ENCODE measurements at places on chromosomes 7 and 10.

DNA sequence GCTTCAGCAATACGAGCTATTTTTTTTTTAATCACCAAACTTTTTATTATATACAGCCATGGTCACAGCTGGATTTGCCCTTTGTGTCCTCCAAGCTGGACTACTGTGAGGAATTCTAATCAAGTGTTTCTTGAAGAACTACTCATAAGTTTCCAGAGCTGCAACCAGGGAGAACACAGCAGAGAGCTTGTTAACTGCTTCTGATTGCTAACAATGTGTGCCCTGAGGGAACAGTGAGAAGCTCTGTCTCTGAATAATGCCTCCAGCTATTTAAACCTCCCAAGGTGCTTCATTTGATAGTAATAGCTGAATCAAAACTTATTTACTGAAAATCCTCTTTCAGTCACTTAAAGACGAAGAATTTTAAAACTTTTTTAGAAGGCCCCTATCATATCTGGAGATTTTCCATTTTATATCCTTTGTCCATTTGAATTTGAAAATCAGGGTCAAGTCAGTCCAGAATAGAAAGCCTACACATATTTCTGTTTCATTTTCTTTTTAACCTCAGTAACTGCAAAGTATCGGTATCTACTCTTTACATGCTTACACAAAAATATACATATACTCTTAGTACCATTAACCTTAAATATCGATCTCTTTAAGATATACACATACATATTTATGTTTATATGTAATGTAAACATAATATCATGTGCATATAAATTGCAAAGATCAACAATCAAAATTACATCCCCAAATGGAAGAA, 1024.2 kb downstream of the GRM8 start:
- DNase-seq, result no peak

DNA sequence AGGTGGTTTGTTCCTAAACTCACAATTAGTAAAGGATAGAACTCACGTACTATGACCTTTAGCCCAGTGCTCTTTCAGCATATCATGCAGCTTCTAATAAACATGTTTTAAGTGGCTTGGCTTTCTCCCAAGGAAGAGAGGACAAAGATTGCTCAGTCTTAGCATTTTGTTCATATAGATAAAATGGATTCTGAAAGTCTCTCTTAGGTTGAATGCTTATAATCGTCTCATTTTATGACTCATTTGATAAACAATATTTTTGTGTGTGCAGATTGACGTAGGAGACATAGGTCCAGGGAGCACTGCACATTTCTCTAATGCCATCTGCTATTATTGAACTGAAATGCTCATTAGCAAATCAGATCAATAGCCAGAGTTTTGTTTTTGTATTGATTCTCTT, 44.8 kb downstream of the GNAT3 start:
- no peak for DNase-seq

DNA sequence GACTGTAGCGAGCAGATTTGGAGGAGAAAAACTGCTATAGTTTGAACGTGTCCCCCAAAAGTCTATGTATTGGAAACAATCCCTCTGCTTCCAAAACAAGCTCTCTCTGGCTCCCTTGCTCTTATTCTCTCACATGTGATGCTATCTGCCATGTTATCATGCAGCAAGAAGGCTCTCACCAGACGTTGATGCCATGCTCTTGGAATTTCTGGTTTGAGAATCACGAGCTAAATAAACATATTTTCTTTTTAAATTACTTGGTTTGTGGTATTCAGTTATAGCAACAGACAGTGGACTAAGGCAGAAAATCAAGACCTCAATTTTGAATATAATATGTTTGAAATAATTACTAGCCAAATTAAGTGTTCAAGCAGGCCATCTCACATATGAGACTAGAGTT, 17.5 kb upstream of the GNAT3 start:
- no peak for DNase-seq

DNA sequence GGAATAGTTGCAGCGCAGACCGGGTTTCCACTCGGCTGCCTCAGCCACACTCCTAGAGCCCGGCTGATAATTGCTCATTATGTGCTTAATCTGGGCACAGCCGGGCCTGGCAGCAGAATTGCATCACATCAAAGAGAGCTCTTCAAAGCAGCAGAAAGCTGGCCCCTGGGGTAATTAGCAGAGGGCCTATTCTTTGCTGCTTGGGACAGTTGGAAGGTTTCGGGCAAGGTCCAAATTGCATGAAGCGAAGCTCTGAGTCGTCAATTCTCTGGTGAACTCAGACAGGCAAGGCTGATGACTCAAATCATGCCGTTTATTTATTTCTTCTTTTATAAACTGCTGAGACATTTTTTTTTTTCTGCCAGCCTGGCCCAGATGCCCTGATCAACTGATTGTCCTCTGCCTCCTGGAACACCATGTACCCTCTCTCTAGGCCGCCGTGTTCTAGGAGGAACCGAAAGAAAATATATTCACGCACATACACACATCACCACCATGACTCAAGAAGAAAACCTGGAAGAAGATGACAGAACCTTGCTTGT, 242.2 kb downstream of the RAB11FIP2 start:
- no peak for DNase-seq

DNA sequence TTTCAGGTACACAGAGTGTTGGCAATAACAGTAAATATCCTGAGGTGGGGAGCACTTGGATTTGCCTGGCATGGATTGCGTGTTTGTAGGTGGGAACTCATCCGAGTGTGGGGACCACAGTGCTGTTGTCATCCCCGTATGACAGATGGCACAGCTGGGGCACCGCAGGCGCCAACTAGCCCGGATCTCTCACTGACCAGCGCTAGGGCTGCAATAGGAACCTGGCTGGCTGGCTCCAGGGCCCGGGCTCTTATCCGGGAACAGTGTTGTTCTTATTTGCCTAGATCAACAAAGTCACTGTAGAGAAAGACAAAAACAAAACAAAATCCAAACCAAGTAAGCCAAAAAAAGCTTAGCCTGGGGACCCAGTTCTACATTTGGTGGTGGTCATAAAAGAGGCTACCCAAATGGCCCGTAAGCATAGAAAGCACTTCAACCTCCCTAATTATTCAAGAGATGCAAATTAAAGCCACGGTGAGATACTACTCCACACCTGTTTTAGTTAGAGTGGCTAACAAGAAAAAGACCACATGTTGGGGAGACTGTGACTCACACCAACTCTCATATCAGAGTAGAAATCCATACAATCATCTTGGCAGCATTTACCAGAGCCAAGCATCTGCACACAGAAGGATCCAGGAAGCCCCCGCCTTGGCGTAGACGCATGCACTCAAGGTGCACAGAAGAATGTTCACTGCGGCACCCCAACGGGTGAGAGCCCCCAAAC, 27.2 kb upstream of the PFKFB3 start:
- no peak for DNase-seq

DNA sequence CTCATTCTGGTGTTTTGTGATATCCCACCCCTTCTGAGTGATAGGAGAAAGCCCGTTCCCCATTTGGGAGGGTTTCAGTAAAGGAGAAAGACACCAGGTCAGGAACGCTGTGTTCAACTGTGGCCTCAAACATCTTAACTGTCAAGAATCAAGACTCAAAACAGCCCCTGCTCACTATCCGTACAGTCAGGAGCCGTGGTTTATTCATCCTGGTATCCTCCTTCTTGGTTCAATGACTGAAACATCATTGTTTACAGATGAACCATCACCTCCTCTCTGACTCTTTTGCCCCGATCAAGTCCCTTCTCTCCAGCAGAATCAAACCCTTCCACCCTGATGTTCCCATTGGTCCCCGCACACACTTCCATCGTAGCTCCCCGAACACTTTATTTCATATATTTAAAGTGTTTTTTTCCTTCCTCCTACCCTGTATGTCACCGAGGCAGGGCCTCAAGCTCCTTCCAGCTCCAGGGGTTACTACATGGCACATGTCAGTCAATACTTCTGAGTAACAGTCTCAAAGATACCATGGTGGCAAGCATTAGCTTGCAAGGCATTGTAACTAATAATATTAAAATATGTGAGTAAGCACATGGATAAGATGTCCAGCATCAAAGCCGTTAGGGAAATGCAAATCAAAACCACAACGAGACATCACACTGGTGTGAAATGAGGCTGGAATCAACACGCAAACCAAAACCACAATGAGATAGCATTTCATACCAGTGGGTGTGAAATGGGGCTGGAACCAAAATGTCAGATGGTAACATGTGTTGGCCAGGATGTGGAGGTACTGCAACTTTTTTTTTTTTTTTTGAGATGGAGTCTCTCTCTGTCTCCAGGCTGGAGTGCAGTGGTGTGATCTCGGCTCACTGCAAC, 124.7 kb upstream of the C1QL3 start:
- DNase-seq, result no peak

DNA sequence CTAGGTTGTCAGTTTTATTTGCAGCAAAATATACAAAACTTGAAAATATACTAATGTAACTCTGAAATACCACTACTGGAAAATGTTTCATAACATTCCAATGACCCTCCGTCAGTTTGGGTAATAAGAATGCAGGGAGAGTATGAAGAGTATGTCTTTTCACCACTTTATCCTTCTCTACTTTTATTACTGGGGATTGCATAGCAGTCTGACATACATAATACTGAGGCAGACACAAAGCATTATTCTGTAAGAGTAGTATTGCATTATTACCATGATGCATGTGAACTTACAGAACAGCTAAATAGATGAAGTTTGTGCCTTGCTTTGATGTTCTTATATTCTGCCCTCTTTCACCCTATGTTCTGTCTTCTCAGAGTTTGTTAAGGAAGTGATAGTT, 151.8 kb upstream of the TPK1 start:
- DNase-seq, result no peak

DNA sequence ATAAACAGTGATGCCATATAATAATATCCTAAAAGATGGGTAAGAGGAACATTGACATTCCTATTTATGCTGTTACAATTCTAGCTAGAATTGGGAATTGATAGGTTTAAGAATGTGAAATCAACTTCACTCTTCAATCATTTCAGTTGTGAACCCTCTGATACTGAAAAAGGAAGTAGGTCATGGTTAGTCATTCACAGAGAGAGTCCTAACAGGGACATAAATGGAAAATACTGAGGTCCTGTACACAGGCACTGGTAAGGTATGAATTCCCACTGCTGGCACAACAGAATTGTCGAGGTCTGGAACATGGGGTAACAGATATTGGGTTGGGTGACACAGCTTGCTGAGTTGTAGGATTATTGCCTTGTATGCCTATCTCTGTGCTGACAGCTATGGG, 289.4 kb upstream of the LRRN3 start:
- no peak for DNase-seq

GRCh38 chr10:124142960-124143359, 49.6 kb upstream of the CHST15 start:
- no peak for DNase-seq

- no peak for DNase-seq
These were observed 129.9 kb upstream of the TNS3 start for GRCh38 chr7:47711776-47712175.

DNA sequence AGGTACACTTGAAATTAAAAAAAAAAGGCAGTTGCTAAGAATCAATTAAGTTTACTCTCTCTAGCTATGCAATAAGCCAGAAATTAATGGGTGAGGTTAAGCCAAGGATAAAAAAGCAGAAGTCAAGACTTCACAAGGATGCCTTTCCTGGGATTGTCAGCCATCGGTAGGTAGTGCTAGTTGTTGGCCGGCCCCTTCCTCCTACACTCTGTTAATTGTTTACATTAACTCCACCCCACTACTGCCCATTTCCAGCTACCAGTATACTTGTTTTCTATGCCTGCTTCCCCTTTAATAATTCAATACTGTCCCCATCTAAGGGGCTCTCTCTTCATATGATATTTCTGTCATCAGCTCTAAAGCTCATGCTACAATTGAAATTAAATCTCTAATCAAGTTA, 461.0 kb downstream of the IPMK start:
- no peak for DNase-seq

GRCh38 chr7:8291397-8292141, 29.6 kb upstream of the ICA1 start:
- no peak for DNase-seq

GRCh38 chr10:32149252-32149955, 93.2 kb upstream of the KIF5B start:
- no peak for DNase-seq

GRCh38 chr7:120168066-120168465, 104.9 kb upstream of the KCND2 start:
- no peak for DNase-seq

GRCh38 chr10:96230527-96230926, 40.8 kb downstream of the BLNK start:
- DNase-seq, result no peak

GRCh38 chr10:114777415-114777814, 44.2 kb upstream of the FHIP2A start:
- DNase-seq, result no peak

DNA sequence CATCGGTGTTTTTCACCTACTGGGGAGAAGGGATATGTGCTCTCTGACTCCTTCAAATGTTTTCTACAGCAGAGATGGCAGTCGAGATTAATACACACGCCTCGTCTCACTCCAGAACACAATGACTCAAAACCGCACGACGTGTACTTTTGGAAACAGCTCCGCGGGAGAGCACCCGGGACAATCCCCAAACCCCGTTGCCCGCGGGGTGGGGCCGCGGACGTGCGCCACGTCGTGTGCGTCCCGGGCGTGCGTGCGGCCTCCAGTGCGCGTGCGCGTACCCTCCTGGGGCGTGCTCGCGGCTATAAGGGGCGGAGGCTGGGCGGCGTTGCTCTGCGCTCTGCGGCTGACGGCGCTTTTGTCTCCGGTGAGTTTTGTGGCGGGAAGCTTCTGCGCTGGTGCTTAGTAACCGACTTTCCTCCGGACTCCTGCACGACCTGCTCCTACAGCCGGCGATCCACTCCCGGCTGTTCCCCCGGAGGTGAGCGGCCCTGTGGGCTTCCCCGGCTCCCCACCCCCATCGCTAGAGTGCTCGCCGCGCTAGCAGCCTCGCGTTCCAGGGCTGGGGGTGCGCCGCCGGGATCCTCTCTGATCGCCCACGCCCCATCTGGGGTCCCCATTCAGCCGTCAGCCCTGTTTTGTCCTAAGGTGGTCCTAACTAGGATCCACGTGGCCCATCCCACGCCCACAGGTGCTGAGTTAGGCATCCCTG, at the start of gene HILPDA:
Gene HILPDA, plus strand, starts transcription at position 336 of the 712 bp plus-strand sequence. CDS start 1,391 bp downstream, outside the sequence.
- peak; percentile 91 for DNase-seq

DNA sequence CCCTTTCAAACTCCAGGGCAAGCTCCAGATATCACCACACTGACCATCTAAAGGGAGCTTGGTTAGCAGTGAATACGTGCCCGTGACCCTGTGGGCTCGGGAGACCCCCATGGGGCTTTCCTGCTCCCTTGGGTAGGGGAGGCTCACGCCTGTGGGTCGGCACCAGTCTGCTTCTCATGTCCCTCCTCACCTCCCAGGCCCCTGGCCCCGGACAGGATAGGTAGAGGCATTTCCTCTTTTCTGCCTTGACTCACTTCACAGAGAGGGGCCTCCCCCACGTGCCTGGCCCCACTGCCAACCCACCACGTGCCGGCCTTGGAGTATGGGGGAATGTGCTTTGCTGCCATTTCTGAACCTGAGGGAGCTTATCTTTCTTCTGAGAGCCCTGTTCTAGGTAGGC, 131.3 kb upstream of the FAM20C start:
- no peak for DNase-seq

DNA sequence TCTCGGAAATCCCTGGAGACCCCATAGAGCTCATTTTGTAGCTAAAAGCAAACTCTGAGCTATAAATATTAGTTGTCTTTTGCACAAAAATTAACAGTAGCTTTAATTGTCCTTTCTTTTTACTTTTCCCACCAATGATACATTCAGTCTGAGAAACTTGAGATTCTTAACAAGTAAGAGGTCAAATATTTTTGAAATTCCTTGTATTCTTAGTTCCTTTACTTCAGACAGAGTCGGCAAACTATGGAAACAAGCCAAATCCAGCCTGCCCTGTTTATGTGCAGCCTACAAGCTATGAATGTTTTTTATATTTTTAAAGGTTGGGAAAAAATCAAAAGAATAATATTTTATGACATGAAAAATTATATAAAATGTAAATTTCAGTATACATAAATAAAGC, 146.6 kb downstream of the CTNNA3 start:
- no peak for DNase-seq

Data from activated CD8-positive, alpha-beta memory T cell treated with anti-CD3 and anti-CD28 coated beads for 1 hour (primary cell).